ENCODE measurements at places on chromosomes 7 and 10. TPM values are rescaled to one million over a fixed set of nuclear protein-coding genes. Genes with fewer than 3 reads are reported as not detected.

The PRKCQ gene
- total RNA-seq: 11.8 TPM

The EMX2 gene
- not detected for total RNA-seq

The C7orf33 gene
- total RNA-seq: not detected

The AASS gene
- 398 TPM for total RNA-seq

The HSPA12A gene
- 3.2 TPM for total RNA-seq

DNA sequence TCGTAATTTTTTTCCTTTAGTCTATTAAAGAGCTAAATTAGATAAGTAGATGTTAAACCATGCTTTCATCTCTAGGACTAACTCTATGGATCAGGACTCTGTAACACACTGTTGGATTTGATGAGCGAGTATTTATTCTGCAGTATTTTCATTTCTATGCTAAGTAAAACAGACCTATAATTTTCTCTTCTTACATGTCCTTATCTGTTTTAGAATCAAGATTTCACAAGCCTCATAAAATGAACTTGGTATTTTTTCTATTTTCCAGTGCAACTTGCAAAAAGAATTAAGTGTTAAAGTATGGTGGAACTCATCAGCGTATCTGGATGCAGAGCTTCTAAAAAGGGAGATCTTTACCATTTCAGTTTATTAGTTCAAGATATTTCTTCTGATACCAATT, 2.4 kb downstream of the CACUL1 start:
- no peak overlapping the region for H3K27ac ChIP-seq
- no peak for DNase-seq
- H3K4me3 ChIP-seq: peak overlapping the region; percentile 98
- peaks cover 2% of the 10 kb centered on the region for H3K36me3 ChIP-seq
- H3K4me1 ChIP-seq: no peaks in the 10 kb centered on the region
- H3K27me3 ChIP-seq: no peaks in the 10 kb centered on the region

DNA sequence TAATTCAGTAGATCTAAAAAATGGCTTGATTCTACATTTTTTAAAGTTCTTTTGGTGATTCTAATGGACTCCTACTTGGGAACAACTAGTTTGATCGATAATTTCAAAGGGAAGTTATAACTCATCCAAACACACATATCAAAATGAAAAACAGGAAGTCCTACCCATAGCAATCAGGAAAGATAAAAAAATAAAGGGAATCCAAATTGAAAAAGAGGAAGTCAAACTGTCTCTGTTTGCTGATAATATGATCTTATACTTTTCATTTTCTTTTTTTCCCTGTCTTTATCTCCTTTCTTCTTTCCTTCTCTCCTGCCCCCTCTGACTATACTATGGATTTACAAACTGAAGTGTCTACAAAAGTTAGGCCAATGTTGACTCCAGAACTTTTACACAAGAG, 118.8 kb downstream of the IQUB start:
- no peak overlapping the region for H3K27ac ChIP-seq
- H3K36me3 ChIP-seq: peaks cover 13% of the 10 kb centered on the region
- no peaks in the 10 kb centered on the region for H3K27me3 ChIP-seq
- H3K4me1 ChIP-seq: no peaks in the 10 kb centered on the region
- H3K4me3 ChIP-seq: no peak overlapping the region

DNA sequence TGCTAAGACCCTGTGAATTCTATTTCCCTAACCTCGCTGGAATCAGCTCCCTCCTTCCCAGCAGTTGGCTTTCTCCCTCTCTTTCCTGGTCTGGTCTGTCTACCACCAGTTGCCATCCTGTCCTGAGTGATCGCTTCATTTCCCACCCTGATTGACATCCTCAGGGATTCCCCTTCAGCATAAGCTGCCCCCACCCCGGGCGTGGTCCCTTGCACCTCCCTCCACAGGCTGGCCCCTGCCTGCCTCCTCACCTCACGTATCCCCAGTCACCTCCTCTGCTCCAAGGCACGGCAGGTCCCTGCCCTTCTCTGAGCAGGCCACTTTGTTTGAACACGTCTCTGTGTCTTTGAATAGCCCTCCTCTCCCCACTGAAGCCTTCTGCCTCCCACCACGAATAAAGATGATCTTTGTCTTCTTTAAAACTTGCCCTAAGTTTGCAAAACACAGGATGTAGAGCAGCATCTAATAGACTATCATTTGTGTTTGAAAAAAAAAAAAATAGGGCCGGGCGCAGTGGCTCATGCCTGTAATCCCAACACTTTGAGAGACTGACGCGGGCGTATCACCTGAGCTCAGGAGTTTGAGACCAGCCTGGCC, 233.5 kb downstream of the CUX1 start:
- no peaks in the 10 kb centered on the region for H3K4me1 ChIP-seq
- no peaks in the 10 kb centered on the region for H3K27me3 ChIP-seq
- no peak for DNase-seq
- no peak overlapping the region for H3K27ac ChIP-seq

DNA sequence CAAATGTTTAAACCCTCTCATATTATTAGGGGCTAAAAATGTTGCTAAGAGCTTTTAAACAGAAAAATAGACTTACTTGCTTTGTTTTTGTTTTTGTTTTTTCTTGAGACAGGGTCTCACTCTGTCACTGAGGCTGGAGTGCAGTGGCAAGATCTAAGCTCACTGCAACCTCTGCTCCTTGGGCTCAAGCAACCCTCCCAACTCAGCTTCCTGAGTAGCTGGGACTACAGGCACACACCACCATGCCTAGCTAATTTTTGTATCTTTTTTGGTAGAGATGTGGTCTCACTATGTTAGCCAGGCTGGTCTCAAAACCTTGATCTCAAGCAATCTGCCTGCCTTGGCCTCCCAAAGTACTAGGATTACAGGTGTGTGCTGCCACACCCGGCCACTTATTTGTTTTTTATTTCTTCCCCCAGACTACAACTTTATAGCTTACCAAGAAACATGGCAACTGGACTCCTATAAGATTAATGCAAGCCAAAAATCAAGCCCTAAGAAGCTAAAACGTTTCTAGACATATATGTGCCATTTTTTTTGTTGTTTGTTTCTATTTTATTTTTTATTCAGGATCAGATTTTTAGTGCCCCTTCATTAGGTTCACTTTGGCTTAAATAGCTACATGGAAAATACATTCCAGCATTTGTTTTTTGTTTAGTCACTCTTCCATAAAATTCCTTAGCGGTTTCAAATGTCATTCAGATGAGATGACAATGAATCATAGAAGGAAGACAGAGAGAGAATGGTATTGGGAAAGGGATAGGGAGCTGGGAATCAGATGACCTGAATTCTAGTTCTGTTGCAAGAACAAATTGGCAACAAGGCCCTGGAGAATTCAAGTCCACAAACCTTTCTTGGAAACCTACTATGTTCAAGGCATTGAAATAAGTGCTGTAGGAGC, 163.4 kb upstream of the MKLN1 start:
- no peaks in the 10 kb centered on the region for H3K4me1 ChIP-seq
- H3K36me3 ChIP-seq: no peaks in the 10 kb centered on the region
- no peaks in the 10 kb centered on the region for H3K27me3 ChIP-seq
- no peak for DNase-seq

- no peak overlapping the region for H3K27ac ChIP-seq
- H3K4me1 ChIP-seq: peaks cover 19% of the 10 kb centered on the region
- peak overlapping the region; percentile 80 for H3K4me3 ChIP-seq
- no peaks in the 10 kb centered on the region for H3K36me3 ChIP-seq
- no peak for DNase-seq
Measured at GRCh38 chr7:129777993-129778769, 166.7 kb downstream of the NRF1 start.

DNA sequence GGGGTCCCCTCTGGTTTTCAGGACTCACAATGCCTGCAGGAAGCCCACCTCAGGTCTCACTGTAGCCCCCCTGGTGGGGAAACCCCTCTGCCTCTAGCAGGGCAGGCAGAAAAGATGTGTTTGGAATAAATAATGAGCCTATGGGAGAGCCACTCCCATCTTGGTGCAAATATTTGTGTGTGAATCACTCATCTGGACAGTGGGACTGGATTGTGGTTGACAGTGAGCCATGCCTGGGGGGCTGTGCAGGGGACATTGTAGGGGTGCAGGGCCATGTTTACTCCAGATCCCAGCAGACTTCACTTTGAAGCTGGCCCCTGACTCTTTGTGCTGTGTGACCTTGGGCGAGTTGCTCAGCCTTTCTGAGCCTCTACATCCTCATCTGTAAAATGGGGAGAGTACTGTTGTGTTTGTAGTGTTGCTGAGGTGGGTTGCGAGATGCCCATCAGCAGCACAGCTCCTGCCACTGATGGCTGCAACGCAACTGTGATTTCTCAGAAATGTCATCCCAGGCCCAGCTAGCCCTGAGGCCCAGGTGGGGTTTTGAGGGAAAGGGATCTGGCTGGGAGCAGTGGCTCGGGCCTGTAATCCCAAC, 20.7 kb downstream of the GTF2IRD1 start:
- DNase-seq: no peak
- no peak overlapping the region for H3K27ac ChIP-seq
- no peak overlapping the region for H3K4me3 ChIP-seq
- peaks cover 6% of the 10 kb centered on the region for H3K36me3 ChIP-seq
- H3K4me1 ChIP-seq: no peaks in the 10 kb centered on the region

DNA sequence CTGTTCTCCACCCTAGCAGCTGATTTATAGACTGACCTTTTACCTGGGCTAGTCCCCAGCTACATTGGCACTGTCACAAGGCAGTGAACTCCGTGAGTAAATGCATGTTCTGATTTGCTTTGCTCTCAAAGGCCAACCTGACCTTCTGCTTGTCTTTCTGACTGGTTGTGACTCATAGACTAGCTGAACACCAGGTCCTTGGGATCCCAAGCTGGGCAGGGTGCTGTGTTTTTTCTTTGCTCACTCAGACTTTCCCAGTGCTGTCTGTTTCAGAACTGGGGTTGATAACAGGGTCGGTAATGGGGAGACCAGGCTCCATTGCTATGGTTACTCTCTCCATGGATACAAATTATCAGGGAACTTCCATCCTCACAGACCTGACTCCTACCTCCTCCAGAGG, 35.0 kb downstream of the EVX1 start:
- DNase-seq: no peak
- no peaks in the 10 kb centered on the region for H3K4me1 ChIP-seq

DNA sequence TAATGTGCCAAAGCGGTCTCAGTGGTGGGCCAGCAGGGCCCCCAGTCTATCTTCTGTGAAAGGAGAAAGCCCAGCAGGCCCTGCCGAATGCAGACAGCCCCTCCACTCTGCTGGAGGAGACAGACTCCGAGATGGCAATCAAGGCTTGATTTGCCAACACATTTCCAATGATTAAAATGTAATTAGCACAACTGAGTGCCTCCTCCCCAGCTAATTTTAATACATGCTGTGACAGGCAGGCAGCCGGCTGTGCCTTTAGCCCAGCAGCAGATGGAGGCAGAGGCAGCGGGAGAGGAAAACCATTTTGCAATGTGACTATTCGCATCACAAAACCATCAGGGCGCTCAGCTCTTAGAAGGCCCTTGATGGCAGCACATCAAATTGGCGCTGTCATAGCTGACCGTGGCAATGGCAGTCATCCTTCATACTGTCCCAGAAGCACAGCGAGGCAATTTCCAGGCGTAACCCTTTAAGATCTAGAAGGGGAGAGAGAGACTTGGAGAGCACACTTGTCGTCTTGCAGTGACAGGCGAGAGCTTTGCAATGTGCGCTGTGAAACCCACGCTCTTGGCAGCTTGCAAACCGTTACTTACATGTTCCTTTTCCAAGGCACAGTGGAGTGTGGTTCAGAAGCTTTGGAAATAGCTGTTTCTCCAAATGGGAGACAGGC, 714.8 kb upstream of the GALNT17 start:
- no peak overlapping the region for H3K4me3 ChIP-seq
- H3K27me3 ChIP-seq: no peaks in the 10 kb centered on the region
- no peak overlapping the region for H3K27ac ChIP-seq
- H3K4me1 ChIP-seq: peaks cover 6% of the 10 kb centered on the region

- H3K27me3 ChIP-seq: no peaks in the 10 kb centered on the region
- no peak overlapping the region for H3K4me3 ChIP-seq
- no peak for DNase-seq
- no peaks in the 10 kb centered on the region for H3K4me1 ChIP-seq
- no peaks in the 10 kb centered on the region for H3K36me3 ChIP-seq
Measured at GRCh38 chr7:68440866-68441265, 1157.4 kb upstream of the AUTS2 start.

- H3K27ac ChIP-seq: no peak overlapping the region
- H3K4me1 ChIP-seq: peaks cover 4% of the 10 kb centered on the region
- peak; percentile 46 for DNase-seq
Measured at GRCh38 chr10:111077785-111078504, 1.1 kb downstream of the ADRA2A start.

GRCh38 chr7:26192485-26193087, 8.0 kb downstream of the HNRNPA2B1 start:
- H3K27ac ChIP-seq: no peak overlapping the region
- H3K27me3 ChIP-seq: no peaks in the 10 kb centered on the region
- H3K36me3 ChIP-seq: peaks cover 77% of the 10 kb centered on the region
- no peak overlapping the region for H3K4me3 ChIP-seq
- H3K4me1 ChIP-seq: peaks cover 2% of the 10 kb centered on the region

DNA sequence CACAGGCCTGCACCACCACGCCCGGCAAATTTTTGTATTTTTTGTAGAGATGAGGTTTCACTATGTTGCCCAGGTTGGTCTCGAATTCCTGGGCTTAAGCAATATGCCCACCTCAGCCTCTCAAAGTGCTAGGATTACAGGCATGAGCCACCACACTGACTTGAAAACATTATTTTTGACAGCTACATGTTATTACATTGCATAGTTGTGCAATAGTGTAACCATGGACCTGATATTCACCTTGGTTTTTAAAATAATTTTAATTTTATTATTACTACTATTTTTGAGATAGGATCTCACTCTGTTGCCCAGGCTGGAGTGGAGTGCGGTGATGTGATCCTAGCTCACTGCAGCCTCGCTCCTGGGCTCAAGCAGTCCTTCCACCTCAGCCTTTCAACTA, 18.4 kb downstream of the AKAP9 start:
- H3K27me3 ChIP-seq: no peaks in the 10 kb centered on the region
- no peak for DNase-seq
- H3K36me3 ChIP-seq: peaks cover 2% of the 10 kb centered on the region
- no peaks in the 10 kb centered on the region for H3K4me1 ChIP-seq
- no peak overlapping the region for H3K4me3 ChIP-seq
- H3K27ac ChIP-seq: no peak overlapping the region

All from H9 (cell line).